ENCODE measurements at places on chromosomes 5 and 9.
A peak's percentile ranks its signal among the peaks of the same experiment; 100 is the strongest.

- DNase-seq = peak; percentile 96
- peaks cover 27% of the 10 kb centered on the region for H3K36me3 ChIP-seq
These were observed 87.8 kb downstream of the RAI14 start for GRCh38 chr5:34743878-34744277.

GRCh38 chr5:68565427-68565826 is 349.9 kb downstream of the PIK3R1 start:
- no peak overlapping the region for H3K27ac ChIP-seq
- H3K4me3 ChIP-seq = no peak overlapping the region
- no peaks in the 10 kb centered on the region for H3K36me3 ChIP-seq
- H3K27me3 ChIP-seq = no peaks in the 10 kb centered on the region

GRCh38 chr9:105264380-105264779 is 19.9 kb downstream of the SLC44A1 start:
- H3K27ac ChIP-seq = no peak overlapping the region
- DNase-seq = peak; percentile 53
- H3K4me3 ChIP-seq = no peak overlapping the region

- H3K4me1 ChIP-seq = peaks cover 7% of the 10 kb centered on the region
- H3K36me3 ChIP-seq = no peaks in the 10 kb centered on the region
- no peak overlapping the region for H3K27ac ChIP-seq
- no peaks in the 10 kb centered on the region for H3K27me3 ChIP-seq
- no peak overlapping the region for H3K4me3 ChIP-seq
- DNase-seq = no peak
These were observed 188.9 kb downstream of the HSD17B3 start for GRCh38 chr9:96113032-96113431.

DNA sequence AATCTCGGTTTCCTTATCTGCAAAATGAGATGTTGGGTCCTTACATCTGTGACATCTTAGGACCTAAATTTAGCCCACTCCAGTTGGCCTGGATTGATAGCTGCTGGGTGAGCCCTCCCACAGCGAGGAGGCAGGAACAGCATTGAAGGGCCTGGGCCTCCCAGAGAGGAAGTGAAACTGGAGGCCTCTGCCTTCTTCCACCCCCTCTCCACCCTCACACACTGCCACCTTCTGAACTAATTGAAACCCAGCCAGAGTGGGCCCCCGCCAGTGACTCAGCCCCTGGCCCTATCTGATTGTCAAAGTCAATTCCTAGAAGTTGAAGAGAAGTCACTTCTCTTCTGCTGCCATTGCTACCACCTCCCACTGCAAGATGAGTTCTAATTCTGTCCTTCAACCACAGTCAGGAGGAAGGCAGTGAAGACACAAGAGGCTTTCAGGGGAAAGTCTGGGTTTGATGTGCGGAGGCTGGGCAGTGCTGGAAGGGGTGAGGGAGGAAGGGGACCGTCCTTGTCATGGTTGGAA is 55.2 kb upstream of the NEK6 start:
- peak; percentile 57 for DNase-seq
- H3K27ac ChIP-seq = no peak overlapping the region
- peaks cover 15% of the 10 kb centered on the region for H3K27me3 ChIP-seq
- H3K4me1 ChIP-seq = no peaks in the 10 kb centered on the region

DNA sequence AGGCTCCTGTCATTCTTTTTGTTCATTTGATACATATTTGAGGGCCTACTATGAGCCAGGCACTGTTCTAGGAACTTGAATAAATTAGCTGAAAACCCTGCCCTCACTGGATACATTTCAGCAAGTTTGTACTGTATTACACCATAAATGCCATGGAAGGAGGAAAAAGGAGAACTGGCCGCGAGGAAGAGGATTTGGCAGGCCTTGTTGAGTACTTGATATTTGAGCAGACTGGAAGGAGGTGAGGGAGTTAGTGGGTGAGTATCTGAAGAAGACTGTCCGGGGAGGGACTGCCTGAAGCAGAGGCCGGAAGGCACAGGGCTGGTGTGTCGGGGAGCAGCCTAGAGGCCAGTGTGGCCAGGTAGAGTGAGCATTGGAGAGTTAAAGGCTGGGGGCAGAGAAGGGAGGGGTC is 4.5 kb downstream of the SNX30 start:
- no peak overlapping the region for H3K27ac ChIP-seq
- no peaks in the 10 kb centered on the region for H3K27me3 ChIP-seq
- DNase-seq = no peak
- no peaks in the 10 kb centered on the region for H3K36me3 ChIP-seq

DNA sequence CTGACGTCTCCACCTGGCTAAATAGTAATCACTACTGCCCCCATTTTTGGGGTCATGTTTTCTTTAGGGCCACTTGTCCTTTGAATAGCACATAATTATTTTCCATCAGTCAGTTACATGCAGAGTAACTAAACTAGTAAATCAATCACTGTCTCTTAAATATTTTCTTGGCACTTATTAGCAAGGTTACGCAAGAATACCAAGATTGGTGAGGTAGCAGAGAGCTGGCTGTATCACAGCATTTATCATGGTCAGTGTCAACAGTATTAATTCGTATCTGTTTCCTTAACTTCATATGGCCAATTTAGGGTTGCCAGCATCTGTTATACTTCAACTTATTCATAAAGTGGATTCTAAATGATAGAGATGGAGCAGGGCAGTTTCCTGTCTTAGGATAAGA is 346.8 kb upstream of the FAM174A start:
- H3K4me1 ChIP-seq = no peaks in the 10 kb centered on the region
- H3K36me3 ChIP-seq = no peaks in the 10 kb centered on the region
- DNase-seq = no peak
- H3K4me3 ChIP-seq = no peak overlapping the region
- no peaks in the 10 kb centered on the region for H3K27me3 ChIP-seq

DNA sequence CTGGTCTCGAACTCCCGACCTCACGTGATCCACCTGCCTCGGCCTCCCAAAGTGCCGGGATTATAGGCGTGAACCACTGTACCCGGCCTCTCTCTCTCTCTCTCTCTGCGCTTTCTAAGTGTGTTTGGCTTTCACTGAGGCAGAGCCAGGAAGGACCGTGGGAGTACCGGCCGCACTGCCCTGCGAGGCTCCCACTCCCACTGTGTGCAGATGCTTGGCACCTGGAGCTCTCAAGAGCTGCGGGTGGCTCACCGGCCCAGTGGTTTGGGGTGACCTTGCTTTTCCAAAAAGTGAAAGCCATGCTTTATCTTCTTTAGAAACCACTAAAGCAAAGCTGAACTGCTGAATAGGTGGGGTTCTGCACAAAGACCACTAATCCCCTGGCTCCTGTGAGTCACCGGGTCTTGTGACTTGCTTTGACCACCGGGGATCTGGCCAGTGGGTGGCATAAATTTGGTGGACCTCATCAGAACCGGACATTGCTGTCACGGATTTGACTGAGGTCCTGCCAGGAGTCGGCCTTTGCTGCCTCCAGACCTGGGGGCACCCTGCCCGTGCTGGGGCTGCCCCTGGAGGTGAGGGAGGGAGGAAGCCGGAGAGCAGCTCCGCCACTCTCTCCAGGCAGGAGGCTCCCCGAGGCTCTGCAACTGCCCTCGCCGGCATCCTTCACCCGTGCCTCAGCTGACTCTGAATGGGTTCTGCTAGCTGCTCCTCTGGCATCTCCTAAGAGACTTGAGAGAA is 228.9 kb downstream of the FANCC start:
- H3K27ac ChIP-seq = no peak overlapping the region
- H3K4me1 ChIP-seq = peaks cover 48% of the 10 kb centered on the region
- DNase-seq = peak; percentile 38
- H3K27me3 ChIP-seq = no peaks in the 10 kb centered on the region

DNA sequence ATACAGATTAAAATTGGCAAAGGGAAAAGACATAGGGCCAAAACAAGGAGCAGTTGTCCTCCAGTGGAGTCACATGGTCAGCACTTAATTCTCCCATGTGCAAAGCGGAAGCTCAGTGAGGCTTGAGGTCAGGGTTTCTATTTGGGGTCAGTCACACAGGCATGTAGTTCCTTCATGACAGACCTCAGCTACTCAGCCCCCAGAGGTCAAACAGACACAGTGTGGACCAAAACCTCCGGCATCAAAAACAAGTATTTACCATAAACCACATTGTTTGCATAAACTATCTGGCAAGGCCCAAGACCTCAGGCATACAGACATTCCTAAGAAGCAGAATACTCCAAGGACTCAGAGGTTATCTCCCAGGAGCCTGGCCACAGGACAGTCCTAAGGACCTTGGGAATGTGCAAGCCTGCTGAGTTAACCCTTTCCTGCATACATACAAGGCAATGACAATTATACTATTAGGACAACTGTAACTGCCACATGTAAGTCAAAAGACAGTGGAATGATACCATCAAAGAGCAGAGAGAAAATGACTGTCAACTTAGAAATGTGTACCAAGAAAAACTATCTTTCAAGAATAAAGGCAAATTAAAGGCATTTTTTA is 28.7 kb upstream of the FNIP1 start:
- H3K4me1 ChIP-seq = no peaks in the 10 kb centered on the region
- H3K27ac ChIP-seq = no peak overlapping the region
- peak; percentile 67 for DNase-seq
- H3K36me3 ChIP-seq = no peaks in the 10 kb centered on the region
- no peak overlapping the region for H3K4me3 ChIP-seq

DNA sequence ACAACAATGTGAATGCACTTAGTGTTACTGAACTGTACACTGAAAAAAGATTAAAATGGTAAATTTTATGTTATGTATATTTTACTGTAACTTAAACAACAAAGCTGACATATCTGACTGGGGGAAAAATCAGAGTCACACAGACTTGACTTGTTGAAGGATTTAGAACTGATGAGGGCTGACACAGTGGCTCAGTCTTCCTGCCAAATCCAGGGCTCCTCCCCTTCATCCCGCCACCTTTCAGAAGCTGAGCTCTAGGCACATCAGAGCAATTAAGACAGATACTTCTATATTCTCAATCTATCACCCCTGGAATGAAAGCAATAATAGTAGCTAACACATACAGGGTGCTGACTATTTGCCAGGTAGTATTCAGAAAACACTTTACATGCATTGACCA is 27.7 kb upstream of the TAS2R1 start:
- no peaks in the 10 kb centered on the region for H3K27me3 ChIP-seq
- no peak overlapping the region for H3K27ac ChIP-seq
- no peak overlapping the region for H3K4me3 ChIP-seq
- H3K4me1 ChIP-seq = no peaks in the 10 kb centered on the region

- no peak overlapping the region for H3K4me3 ChIP-seq
- no peaks in the 10 kb centered on the region for H3K27me3 ChIP-seq
- DNase-seq = peak; percentile 4
- H3K36me3 ChIP-seq = peaks cover 31% of the 10 kb centered on the region
These were observed 2.5 kb upstream of the PLAC8L1 start for GRCh38 chr5:146107901-146108300.

DNA sequence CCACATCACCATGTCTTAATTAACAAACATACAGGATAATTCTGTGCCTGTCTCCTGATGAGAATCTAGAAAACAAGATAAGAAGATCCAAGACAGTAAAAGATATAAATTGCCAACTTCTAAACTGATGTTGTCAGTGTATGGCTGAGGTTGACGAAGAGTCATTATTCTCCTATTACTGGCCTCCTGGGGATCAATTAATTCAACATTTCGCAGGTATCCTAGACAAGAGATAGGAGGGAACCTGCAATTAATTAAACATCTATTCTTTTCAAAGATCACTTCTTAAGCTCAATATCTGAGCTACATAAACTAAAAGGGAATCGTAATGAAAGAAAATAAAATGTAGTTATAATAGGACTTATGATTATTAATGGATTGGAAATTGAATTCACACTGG is 232.0 kb upstream of the GRIA1 start:
- no peak overlapping the region for H3K27ac ChIP-seq
- DNase-seq = no peak
- H3K4me3 ChIP-seq = no peak overlapping the region
- H3K36me3 ChIP-seq = no peaks in the 10 kb centered on the region
- no peaks in the 10 kb centered on the region for H3K27me3 ChIP-seq

Measured in mesenchymal stem cell (in vitro differentiated cells and primary cell).